ENCODE measurements at places on chromosomes 16 and 17.

DNA sequence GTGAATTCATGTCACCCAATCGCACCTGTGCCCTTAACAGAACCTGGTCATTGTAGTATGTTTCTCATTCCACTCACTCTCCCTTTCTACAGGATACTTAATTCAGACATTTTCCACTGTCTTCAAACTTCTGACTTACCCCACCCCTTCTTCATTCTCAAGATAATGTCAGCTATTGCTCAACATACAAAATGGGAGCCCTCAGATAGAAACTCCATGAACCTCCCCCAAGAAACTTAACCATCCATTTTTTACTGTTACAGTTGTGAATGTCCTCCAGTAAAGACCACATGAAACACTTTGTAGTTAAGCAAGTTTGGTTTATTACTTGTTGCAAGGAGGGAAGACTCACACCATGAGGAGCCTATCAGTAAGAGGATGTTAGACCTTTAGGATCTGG lies 22.1 kb upstream of the ARHGAP17 start:
- DNase-seq, result no peak

DNA sequence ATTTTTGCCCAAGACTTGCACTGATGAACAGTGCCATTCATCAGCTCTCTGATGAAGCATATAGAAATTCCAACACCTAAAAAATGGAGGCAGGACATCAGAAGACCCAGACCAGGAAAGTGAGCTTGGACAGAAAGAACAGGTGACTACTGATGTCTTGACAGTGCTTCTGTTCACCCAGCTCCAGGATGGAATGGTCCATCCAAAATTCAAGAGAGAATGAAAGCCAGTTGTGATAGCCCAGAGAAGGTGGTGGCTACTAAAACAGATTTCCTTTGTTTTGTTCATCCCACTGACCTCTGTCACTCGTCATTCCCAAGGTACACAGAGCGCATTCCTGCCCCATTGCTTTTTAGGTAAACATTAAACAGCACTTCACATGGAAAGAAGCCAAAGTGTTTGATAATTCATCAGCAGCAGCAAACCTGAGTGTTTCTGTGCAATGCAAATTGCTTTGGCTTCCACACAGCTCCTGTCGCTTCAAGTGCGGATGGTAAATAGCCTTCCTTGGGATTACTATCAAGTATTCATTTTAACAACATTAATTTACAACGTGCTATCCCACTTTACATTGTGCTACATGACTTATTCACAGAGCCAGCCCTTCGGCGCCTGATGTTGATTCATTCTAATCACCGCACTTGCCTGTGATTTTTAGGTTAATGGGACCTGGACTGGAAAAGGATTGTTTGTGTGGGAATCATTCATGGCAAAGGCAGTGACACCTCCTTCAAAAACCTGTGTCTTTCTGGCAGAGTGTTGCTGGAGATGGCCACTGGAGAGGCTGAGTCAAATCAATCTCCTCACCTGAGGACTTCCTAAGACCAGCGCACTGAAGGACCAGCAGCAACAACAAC lies 65.1 kb upstream of the TOX3 start:
- no peak for DNase-seq

DNA sequence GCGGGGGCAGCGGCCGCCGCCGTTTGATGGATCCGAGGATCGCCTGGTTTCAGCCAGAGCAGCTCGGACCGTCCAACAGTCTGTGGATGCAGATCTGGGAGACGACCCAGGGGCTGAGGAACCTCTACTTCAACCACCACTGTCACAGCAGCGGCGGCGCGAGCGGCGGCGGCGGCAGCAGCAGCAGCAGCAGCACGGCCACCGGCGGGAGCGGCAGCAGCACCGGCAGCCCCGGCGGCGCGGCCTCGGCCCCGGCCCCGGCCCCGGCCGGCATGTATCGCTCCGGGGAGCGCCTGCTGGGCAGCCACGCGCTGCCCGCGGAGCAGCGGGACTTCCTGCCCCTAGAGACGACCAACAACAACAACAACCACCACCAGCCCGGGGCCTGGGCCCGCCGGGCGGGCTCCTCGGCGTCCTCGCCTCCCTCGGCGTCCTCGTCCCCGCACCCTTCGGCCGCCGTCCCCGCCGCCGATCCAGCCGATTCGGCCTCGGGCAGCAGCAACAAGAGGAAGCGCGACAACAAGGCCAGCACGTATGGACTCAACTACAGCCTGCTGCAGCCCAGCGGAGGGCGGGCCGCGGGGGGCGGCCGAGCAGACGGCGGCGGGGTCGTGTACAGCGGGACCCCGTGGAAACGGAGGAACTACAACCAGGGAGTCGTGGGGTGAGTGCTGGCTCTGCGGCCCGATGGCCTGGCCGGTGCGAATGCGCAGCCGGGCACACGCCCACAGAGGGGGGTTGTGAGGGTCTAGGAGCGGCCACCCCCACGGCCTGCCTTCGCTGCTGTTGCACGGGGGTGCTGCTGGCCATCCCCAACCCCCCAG lies 702 bp downstream of the TENT4B start:
- no peak for DNase-seq

DNA sequence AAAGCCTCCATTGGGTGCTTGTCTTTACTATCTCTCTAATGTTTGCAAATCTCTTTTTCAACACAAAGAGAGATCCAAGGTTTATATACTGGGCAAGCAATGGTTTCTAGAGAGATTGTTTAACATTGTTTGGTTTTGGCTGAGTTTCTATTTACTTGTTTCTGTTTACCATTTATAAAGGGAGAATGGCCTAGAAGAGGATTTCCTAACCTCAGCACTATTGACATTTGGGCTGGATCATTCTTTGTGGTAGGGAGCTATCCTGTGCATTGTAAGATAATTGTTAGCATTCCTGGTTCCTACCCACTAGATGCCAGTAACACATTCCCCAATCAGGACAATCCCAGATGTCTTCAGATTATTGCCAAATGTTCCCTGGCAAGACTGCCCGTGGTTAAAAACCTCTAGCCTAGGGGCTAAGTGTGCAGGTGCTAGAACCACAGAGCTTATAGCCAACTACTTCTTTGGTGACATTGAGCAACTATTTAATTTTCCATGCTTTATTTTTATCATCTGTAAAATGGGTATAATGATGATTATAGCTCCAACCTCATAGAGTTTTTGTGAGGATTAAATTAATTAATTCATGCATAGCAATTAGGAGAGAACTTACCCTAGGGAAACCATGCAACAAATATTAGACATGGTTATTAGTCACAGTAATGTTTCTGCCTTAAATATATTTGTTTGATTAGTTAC lies 413.9 kb upstream of the MAF start:
- no peak for DNase-seq

DNA sequence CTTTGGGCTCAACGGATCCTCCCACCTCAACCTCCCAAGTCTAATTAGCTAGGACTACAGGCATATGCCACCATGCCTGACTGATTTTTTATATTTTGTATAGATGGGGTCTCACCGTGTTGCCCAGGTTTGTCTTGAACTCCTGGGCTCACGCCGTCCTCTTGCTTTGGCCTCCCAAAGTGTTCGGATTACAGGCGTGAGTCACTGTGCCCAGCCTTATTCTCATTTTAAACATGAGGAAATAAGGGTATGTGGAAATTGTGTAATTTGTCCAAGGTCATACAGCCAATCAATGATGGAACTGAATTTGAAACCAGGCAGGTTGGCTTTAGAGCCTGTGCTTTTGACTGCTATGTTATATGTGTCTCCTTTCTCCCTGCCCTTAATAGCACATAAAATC lies 27.4 kb upstream of the AQP8 start:
- no peak for DNase-seq
